ENCODE measurements at places on chromosomes 4 and X. TPM values are rescaled to one million over a fixed set of nuclear protein-coding genes. Genes with fewer than 3 reads are reported as not detected.

DNA sequence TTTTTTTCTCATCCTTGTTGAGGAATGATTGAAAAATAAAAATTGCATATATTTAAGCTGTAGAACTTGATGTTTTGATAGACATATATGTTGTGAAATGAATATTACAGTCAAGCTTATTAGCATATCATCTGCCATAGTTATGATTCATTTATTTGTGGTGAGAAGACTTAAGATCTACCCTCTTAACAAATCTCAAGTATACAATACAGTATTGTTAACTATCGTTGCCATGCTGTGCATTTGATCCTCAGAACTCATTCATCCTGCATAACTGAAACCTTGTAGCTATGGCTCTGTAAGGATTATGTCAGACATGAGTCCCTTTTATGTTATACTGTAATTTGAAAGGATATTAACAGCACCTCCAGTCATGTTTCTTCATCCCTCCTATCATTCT, 2045.3 kb downstream of the ARAP2 start:
- no peak for DNase-seq

- DNase-seq: no peak
Measured at GRCh38 chr4:113888006-113888405, 91.4 kb downstream of the ARSJ start.

- DNase-seq: no peak
Measured at GRCh38 chr4:67725981-67726380, 25.0 kb upstream of the UBA6 start.

FABP2 gene
- total RNA-seq: not detected

GRCh38 chr4:52269761-52270160, 218.7 kb downstream of the SPATA18 start:
- DNase-seq: no peak

- no peak for DNase-seq
Measured at GRCh38 chr4:103934178-103934789, 214.5 kb upstream of the TACR3 start.

GRCh38 chr4:147192679-147193078, 247.0 kb upstream of the TTC29 start:
- DNase-seq: no peak

Measured in occipital lobe (tissue), 3 donors.